A172 (cell line): ENCODE measurements at places on chromosomes 5 and 9. TPM values are rescaled to one million over a fixed set of nuclear protein-coding genes. Genes with fewer than 3 reads are reported as not detected.

Gene ATOX1
- 144 and 233 TPM in 2 replicates for total RNA-seq

Gene ZNF883
- not detected in 2 replicates for total RNA-seq

Gene CAMK2A
- 1.2 and 1.3 TPM in 2 replicates for total RNA-seq

Gene CCIN
- total RNA-seq, result 0.34 and 0.36 TPM in 2 replicates

Gene RNF208
- 0.09 and 0.17 TPM in 2 replicates for total RNA-seq

Gene INSL4
- total RNA-seq, result not detected in 2 replicates

Gene PCDHB13
- total RNA-seq, result 1.1 TPM in 2 replicates

Gene ACTBL2
- total RNA-seq, result 0.05 TPM in 1 of 2 replicates, not detected in the other

Gene LAMC3
- total RNA-seq, result 1.0 and 1.4 TPM in 2 replicates

Gene SFXN1
- 202 and 239 TPM in 2 replicates for total RNA-seq

Gene GPR151
- total RNA-seq, result not detected in 2 replicates

Gene DEPDC1B
- total RNA-seq, result 34.4 and 35.0 TPM in 2 replicates

Gene SHOC1
- not detected in 2 replicates for total RNA-seq

Gene RMRP
- total RNA-seq, result 1,768 and 6,657 TPM in 2 replicates
